ENCODE measurements at places on chromosomes 7 and 10.

DNA sequence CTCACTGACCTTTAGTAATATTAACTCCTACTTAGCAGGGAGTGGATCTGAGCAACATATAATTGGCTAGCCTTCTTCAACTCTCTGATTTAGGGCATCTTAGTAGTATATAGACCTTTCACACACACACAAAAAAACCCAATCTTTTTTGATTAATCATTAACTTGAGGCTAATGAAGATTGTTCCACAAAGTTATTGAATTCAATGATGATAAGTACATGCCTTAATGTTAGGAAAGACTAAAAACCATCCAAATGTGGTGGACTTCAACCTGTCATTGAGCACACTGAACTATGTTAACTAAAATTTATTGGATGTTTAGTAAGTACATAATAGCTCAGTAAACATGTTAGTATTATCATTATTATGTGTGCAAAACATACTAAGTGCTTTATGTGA, 179.4 kb upstream of the SLC25A13 start:
- no peak for DNase-seq

GRCh38 chr10:100829097-100829870, 83.5 kb upstream of the SLF2 start:
- no peak for DNase-seq

DNA sequence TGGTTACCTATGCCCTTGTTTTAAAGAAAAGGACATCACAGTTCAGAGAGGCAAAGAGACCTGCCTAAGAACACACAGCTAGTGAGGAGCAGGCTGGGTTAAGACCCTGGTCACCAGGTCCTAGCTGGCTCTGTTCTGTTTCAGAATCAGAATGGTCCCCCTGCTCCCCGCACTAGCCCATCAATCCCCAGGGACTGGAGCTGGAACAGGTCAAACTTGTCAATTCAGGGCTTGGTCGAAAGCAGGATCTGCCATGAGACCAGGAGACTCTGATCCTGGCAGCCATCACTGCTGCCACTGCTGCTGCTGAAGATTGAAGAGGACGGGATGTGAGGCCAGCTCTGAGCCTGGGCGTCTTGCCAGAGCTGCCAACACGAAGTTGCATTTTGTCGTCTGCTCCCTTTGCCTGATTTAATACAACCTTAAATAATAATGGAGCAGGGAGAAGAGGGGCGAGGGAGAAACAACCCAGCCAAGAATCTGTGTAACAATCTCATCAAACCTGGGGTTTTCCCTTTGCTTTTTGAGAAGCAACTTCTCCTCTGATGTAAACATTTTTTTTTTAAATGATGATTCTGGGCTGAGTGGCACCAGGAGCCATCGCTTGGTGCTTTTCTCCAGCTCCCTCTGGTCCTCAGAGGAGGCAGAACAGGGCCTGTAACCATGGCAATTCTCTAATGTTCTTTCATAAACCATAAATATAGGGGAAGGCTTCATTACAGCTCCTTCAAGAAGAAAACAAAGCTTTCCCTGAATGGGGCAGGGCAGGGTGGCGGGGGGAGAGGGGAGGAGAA, 119.0 kb upstream of the SORCS3 start:
- DNase-seq, result no peak

DNA sequence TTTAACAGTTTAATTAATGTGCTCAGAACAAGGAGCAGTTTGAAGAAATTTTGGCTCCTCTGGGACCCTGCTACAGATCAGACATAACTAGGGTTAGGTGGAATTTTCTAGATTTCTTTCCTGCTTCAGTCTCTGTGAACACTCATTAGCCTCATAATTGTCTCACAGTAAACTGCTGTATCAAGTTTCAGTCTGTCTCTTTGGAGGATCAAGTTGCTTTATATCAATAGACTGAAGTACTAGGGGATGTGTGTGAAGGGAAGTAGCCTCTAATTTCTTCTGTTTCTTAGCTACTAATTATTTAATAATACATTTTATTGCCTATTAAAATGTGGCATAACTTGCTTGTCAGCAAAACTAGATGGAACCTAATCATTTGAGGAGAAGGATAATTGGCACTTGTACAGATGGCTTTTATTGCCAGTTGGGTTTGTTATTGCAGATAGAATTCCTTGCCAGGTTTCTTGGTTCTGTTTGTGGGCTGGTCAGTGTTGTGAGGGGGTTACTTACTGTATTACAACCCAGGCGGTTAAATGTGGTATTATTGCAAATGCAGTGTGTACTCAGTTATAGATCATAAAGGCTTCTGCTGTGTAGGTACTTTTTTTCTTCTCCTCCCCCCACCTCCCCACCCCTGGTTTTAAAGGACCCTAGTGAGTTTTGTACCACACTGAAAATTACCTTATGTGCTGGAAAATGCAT, 758.0 kb downstream of the AUTS2 start:
- DNase-seq, result no peak

GRCh38 chr10:106341356-106341755, 823.1 kb downstream of the SORCS1 start:
- DNase-seq, result no peak

GRCh38 chr7:98617960-98618418, 904 bp downstream of the NPTX2 start:
- DNase-seq, result no peak

GRCh38 chr10:93367664-93368063, 114.5 kb downstream of the MYOF start:
- no peak for DNase-seq

- no peak for DNase-seq
Observed at GRCh38 chr10:68223535-68224165, 8.3 kb downstream of the ATOH7 start.

DNA sequence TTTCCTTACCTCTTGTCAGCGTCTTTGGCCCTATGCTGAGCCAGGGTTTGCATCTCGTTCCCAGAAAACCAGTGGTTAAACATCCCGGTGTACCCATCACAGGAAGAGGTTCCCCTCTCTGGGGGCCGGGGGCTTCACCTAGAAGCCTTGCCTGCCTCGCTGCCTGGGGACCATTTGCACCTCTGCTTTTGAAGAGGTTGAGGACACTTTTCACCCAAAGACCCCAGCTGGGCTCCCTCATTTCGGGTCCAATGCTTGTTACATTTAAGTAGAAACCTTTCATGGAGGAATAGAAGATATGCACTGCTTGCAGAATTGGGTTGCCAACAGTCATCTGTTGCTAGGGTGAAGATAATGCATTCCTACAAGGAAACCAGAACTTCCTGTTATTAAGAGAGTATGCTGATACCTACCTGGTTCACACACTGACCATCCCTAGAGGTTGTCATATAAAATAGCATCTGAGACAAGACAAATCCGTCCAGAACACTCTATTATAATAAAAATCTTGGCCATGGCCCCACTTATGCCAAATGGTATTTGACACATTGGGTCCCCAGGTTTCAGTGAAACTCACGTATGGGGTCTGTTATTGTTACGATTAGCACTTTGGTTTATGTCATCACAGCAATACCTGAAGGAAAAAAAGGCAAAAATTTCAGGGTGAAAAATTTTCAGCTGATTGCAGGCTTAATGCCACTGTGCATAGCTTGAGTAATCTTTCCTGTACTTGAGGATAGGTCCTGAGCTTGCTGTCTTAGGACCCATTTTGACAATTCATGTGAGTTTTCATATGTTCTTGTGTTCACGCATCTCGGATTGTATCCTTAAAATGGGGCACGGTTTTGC, 917 bp downstream of the ZNF365 start:
- no peak for DNase-seq

DNA sequence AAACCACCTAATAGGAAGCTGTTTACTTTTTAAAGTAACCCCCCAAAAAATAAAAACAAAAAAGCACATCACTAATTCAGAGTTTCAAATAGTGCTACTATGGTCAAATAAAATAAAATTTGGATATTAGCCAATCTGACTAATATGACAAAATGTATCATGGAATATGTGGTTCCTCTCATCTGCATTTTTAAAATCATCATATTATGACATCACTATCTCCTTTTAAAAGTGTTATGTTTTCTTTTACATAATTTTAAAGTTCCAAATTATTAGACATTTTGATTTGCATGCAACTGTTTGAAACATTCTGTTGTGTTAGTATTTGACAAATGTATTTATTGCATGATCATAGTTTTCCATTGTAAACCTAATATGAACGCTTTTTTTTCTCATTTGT, 110.4 kb downstream of the AASS start:
- DNase-seq, result no peak

- DNase-seq, result no peak
Observed at GRCh38 chr10:20698837-20699236, 198.3 kb downstream of the NEBL start.

- no peak for DNase-seq
Observed at GRCh38 chr7:140391634-140392033, 6.7 kb downstream of the SLC37A3 start.

DNA sequence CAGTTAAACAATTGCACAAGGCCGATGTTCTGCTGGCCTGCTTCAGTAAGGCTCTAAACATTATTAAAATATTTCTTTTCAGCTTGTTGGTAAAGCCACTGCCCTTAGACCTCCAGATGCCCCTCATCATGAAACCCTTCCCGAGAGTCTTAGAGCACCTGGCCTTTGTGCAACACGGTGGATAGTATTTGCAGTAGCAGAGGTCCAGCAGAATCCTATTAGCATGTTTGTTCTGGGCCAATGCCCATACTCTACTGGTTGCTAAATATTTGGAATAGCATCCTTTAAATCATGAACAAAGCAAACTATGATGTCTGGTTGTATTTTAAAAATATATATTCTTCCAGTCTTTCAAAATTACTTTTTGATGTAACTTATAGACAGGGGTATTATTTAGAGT, 584.6 kb downstream of the CNTNAP2 start:
- no peak for DNase-seq

GRCh38 chr7:88041583-88041982, 107.5 kb downstream of the ADAM22 start:
- no peak for DNase-seq

- DNase-seq, result no peak
Observed at GRCh38 chr7:128755819-128756476, 16.8 kb downstream of the CALU start.

DNA sequence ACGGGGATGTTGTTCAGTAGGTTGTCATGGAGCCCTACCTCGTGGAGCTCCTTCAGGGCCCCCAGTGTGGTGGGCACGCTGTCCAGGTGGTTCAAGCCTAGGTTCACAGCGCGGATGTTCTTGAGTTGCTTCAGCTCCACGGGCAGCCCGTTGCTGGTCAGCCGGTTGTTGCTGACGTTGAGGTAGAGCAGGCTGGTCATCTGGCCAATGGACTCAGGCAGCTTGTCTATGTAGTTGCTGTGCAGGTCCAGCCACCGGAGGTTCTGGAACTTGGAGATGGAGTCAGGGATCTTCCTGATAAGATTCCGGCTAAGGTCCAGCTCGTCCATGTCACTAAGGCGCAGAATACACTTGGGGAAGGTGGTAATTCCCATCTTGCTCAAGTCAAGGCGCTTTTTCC, 26.0 kb downstream of the LRRC18 start:
- no peak for DNase-seq

DNA sequence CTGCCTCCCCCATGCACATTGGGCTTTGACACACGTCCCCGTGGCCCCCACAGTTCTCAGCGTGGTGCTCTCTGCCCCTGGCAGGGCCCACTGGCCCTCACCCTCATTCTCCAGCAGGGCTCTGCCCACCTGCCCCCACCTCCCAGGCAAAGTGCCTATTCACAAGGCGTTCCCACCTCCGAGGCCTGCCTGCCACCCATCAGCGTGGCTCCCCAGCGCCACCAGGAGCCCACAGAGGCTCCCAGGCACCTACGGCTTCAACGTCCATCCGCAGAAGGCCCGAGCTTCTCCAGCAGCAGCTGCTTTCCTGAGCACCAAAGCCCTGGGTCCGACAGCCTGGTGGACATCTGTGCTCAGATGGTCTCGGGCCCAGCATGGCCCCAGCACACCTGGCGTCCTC, 211.8 kb upstream of the PPP2R2D start:
- no peak for DNase-seq

DNA sequence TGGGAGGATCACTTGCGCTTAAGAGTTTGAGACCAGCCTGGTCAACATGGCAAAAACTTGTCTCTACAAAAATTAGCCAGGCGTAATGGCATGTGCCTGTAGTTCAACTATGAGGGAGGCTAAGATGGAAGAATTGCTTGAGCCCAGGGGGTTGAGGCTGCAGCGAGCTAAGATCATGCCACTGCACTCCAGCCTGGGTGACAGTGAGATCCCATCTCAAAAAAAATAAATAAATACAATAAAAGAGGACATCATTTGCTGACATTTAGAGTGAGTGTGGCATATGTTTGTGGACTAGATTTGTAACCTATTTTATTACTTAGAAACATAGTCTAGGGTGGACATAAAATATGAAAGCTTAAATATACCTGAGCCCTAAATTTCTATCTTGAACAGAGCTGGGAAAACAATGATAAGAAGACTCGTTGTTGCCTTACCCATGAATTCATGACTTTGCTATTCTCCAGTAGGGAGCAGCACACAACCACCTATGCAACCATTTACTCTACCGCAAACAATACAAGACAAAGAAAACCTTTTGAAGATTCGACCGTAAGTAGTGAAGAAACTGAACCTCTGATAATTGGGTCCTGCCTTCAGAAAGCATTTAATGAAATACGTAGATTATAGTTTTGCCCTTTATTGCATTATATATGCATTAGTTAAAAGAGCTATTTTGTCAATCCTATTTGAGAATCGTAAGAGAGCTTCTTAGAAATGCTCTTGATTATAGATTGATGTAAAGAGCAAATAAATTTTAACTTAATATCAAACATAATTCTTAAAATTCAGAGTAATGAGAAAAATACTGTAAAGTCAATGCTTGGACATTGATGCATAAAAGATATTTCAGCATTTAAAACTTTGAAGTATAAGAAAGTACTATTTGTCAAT, 83.5 kb downstream of the GNAT3 start:
- no peak for DNase-seq

GRCh38 chr10:69847458-69847857, 45.8 kb downstream of the COL13A1 start:
- no peak for DNase-seq

GRCh38 chr10:70508912-70509756, 30.6 kb downstream of the PALD1 start:
- no peak for DNase-seq

DNA sequence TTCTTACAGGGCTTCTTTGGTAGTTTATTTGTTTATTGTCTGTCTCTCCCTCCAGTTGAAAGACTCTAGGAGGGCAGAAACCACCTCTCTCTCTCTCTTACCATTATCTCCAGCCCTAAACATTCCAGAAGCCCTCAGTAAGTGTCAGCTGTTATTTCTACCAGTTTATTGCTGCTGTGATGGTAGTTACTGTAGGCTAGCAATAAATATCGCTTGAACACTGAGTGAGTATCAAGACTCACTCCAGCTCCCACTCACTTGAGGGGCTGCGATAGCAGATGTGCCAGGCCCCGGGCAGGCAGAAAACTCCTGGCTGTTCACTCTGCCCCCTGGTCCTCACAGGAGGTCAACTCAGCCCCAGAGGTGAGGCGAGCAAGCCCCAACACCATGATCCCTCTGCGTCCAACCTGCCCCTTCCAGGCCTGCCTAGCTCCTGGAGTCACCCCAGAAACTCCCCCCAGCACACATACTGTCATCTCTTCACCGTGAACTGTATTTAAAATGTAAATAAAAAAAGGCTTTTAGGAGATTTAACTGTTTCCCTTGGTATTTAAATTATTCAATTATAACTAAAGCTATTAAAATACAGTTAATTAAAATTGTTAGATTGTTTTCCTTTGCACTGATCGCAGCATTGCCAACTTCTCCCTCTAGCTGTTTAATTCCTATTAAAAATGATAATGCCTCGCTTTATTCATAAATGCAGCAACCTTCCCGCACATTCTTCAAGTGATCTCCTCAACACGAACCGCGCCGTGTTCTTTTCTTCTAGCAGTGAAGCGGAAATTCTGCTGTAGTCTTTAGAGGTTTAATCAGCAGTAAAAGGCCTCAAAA, 321.1 kb upstream of the ZMIZ1 start:
- DNase-seq, result no peak
